Brain (organoid and tissue), 16 donors: ENCODE measurements at places on chromosomes 11 and 22.

GRCh38 chr11:120037111-120037510 lies 100.8 kb downstream of the TRIM29 start:
- DNase-seq = no peak

GRCh38 chr11:100404907-100405306 lies 282.2 kb upstream of the ARHGAP42 start:
- DNase-seq = no peak

- DNase-seq = peak; percentile 21
Observed at GRCh38 chr11:64241491-64242374, 838 bp downstream of the FKBP2 start.

GRCh38 chr11:12075822-12076821 lies 34.3 kb upstream of the MICAL2 start:
- DNase-seq = peak; percentile 95

DNA sequence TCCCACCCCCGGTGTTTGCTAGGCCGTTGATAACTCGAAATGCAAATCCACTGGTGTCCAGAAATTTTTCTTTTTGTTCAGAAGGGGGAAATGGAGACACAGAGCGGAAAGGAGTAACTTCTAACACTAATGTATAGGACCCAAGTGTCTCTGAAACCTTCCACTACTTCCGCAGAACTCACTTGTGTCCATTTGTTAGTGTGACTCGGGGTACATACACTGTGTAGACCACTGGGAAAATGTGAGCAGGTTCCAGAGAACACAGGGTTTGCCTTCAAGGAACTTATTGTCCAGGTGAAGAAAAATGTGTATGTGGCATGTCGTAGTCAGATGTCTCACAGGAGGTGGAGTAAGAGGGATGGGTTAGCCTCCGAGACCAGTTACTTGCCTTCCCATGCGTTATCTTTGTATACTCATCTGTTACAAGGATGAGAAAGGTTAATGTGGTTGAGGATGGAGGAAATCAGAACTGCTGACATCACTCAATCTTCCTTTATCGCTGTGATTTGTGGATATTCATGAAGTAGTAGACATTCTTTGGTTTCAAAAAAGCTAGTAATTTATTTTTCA lies 857 bp downstream of the ARCN1 start:
- no peak for DNase-seq

GRCh38 chr11:14873632-14874031 lies 18.4 kb downstream of the CYP2R1 start:
- DNase-seq = no peak

GRCh38 chr22:30283342-30283741 lies 6.0 kb downstream of the CASTOR1 start:
- DNase-seq = no peak

DNA sequence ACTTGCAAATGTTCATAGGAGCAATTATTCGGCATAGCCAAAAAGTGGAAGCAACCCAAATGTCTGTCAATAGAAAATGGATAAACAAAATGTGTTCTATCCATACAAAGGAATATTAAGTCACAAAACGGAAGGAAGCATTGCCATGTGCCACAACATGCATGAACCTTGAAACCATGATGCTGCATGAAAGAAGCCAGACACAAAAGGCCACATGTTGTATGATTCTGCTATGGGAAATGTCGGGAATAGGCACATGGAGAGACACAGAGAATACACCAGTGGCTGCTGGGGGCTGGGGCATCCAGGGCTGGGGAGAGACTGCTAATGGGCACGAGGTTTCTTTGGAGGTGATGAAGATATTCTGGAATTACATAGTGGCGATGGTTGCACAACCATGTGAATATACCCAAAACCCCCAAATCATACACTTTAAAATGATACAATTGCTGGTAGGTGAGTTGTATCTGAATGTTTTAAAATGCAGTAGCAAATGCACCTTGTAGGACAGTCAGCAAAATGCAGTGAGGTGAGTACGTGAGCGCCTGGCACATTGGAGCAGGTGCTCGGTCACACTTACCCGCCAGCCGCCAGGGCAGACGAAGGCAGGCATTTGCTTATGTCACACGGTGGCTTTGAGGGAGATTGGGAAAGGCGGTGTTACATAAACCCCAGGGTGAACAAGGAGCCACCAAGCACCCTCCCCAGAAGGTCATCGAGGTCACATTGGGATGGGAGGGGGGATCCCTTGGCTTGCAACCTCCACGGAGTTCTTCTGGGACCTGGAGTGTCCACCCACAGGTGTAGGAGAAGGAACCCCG lies 6.3 kb upstream of the OSM start:
- no peak for DNase-seq

GRCh38 chr11:134558916-134559601 lies 147.0 kb upstream of the B3GAT1 start:
- DNase-seq = no peak

DNA sequence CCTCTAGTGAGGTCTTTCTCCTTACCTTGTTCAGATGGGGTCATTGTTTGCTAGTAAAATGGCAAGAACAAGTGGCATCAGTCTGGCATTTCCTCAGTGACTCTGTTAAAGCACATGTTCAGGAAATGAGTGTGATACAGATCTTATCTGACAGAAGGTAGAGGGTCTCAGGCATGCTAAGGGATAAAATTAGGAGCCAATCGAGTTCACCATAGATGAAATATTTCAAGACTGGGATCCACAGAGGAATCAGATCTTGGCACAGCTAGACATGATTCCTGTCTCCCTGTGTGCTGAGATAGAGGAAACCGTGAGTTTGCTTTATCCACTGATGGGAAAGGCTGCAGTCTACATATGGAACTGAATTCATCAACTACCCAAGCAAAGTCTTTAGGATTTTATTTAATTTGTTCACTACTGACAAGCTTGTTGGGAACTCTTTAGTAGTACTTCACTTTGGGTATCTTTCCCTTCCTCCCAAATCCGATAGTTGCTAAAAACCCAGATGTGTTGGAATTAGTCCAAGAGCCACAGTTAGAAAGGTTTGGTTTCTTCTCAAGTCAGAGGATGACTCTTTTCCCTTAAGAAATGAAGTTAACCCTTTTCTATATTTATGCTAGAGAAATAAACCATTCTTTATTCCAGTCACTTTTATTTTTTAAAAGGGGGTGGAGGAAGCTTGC lies 18.4 kb downstream of the FAM118B start:
- DNase-seq = no peak

- no peak for DNase-seq
Observed at GRCh38 chr11:61775606-61776554, 16.5 kb downstream of the TMEM258 start.

DNA sequence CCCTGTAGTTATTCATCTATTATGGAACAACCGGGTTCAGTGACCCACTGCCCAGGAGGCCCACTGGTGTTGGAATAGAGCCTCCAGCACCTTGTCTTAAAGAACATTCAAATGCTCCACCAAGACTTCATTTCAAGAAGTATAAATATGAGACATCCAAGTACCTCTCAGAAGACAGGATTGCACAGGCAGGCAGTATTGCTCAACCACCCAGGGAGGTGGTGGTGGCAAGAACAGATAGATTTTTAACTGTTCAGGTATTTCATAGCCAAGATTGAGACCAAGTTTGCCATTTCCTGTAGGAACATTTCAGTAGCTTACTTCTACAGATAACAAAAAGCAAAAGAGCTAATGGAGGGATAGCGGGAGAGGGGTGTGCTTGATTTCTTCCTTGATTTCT lies 78.7 kb downstream of the COMMD9 start:
- no peak for DNase-seq

- DNase-seq = no peak
Observed at GRCh38 chr11:86592047-86592591, 80.3 kb downstream of the ME3 start.

GRCh38 chr11:1111545-1112212 lies 37.0 kb downstream of the MUC2 start:
- DNase-seq = no peak

DNA sequence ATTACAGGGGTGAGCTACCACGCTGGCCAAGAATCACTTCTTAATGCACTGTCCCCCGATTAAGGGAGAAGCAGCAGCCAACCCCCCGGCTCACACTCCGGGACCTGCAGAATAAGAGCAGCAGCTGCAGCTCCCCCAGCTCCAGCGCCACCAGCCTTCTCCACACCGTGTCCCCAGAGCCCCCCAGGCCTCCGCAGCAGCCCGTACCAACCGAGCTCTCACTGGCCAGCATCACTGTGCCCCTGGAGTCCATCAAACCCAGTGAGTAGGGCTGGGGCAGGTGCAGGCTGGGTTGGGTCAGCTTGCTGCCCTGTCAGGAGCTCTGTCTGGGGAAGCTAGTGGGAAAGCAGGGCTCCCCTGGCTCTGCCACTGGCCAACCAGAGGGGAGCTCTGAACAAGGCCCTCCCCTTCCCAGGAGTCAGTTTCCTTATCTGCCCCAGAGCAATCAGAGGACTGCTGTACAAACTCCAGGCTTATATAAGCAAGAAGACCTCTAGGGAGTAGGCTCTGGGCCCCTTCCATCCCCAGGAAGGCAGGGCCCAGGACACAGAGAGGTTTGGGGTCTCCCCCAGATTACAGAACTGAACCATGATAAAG lies 8.5 kb upstream of the SH3BP1 start:
- DNase-seq = no peak

- peak; percentile 55 for DNase-seq
Observed at GRCh38 chr11:45885921-45886721, 670 bp downstream of the MAPK8IP1 start.

DNA sequence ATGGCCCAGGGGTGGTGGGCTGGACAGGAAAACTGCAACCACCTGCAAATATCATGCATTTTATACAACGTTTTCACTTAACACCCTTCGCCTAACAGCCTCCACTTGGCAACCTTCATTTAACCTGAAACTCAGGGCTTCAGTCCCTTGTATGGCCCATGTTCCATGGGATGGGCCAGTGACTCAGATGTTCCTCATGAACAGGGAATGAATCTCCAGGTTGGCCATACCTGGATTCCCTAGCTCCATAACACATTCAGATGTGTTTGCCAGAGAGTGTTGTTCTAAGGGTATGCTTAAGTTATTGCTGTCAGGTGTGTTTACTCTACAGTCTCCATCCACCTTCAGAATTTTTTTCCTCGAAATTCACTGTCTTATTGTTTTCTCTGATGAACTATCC lies 316.9 kb downstream of the JRKL start:
- no peak for DNase-seq

DNA sequence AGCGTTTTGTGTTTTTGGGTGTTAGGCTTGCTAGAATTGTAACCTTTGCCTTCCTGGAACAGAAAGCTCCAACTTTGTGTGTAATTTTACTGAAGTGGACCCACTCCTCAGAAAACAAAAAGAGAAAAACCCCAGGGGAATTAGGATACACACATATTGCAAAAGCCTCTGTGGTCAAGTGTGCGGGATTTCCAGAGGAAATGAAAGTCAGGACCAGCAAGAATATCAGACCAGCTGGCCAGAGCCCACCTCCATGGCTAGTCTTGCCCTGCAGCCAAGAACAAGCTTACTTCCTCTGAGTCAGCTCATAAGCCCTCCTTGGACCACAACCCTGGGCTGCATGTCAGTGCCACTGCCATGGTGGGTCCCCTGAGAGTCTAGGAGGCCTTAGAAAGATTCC lies 37.0 kb upstream of the FTH1 start:
- no peak for DNase-seq

GRCh38 chr11:109384873-109385272 lies 37.1 kb upstream of the C11orf87 start:
- DNase-seq = no peak

DNA sequence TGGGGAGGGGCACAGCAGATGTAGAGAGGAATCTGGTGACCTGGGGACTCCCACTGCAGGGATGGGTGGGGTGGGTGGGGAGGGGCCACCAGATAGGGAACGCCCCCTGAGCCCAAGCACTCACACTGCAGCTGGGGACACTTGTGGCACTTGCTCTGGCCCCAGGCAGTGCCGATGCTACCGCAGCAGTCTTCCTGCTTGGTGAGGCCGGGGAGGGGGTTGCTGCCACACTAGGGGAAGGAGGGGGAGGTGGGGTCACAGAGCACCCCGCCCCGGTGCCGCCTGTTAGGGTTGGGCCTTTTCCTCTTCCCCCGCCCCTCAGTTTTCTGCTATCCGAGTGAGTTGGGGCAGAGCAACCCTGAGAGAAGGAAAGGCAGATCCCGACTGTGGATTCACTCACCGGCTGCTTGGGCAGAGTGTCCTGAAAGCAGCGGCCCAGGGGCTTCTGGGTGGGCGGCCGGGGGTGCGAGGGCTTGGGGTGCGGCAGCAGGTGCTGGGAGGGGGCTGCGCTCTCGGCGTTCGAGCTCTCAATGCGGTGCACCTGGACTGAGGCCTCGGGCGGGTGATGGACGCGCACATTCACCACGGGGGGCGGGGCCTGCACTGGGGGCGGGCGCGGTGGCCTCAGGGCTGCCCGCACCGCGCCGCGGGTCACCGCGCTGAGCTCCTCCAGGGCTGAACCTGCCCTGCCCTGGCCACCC lies 4.7 kb downstream of the LTBP3 start:
- no peak for DNase-seq

DNA sequence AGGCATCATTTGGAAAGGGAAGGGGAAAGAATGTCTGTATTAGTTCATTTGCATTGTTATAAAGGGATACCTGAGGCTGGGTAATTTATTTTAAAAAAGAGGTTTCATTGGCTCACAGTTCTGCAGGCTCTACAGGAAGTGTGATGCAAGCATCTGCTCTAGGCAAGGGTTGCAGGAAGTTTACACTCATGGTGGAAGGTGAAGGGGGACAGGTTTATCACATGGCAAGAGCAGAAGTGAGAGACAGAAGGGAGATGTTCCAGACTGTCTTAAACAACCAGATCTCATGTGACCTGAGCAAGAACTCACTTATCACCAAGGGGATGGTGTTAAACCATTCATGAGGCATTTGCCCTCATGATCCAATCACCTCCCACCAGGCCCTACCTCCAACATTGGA lies 90.6 kb downstream of the CCDC83 start:
- no peak for DNase-seq

- no peak for DNase-seq
Observed at GRCh38 chr11:96960476-96960875, 570.7 kb downstream of the JRKL start.

GRCh38 chr11:130414107-130415080 lies 14.0 kb downstream of the ADAMTS8 start:
- no peak for DNase-seq

GRCh38 chr11:16809886-16810668 lies 71.6 kb downstream of the C11orf58 start:
- DNase-seq = peak; percentile 87

- DNase-seq = no peak
Observed at GRCh38 chr11:81570669-81571068, 1163.0 kb downstream of the FAM181B start.

- DNase-seq = no peak
Observed at GRCh38 chr22:23823331-23823791, 15.4 kb downstream of the DERL3 start.
